ENCODE measurements at places on chromosomes 12 and 14.
A peak's percentile ranks its signal among the peaks of the same experiment; 100 is the strongest.

GRCh38 chr14:99793213-99794150, at the start of gene EML1:
TSS of gene EML1 (plus strand) at chr14:99793413. CDS start at chr14:99793477, 64 bp downstream.
- H3K27ac ChIP-seq: peak within 1 kb of the TSS; percentile 92
- H3K4me3 ChIP-seq: peak within 1 kb of the TSS; percentile 58
- H3K4me1 ChIP-seq: peaks cover 12% of the 10 kb centered on the region
- H3K27me3 ChIP-seq: no peaks in the 10 kb centered on the region
- DNase-seq: peak; percentile 83
- no peaks in the 10 kb centered on the region for H3K36me3 ChIP-seq

GRCh38 chr12:13961971-13962370, 19.4 kb downstream of the GRIN2B start:
- H3K27ac ChIP-seq: no peak overlapping the region
- H3K4me3 ChIP-seq: no peak overlapping the region
- no peaks in the 10 kb centered on the region for H3K27me3 ChIP-seq
- H3K36me3 ChIP-seq: no peaks in the 10 kb centered on the region
- no peaks in the 10 kb centered on the region for H3K4me1 ChIP-seq

- no peaks in the 10 kb centered on the region for H3K36me3 ChIP-seq
- no peaks in the 10 kb centered on the region for H3K27me3 ChIP-seq
- H3K4me1 ChIP-seq: peaks cover 18% of the 10 kb centered on the region
- DNase-seq: peak; percentile 35
- no peak overlapping the region for H3K4me3 ChIP-seq
Observed at GRCh38 chr14:37544407-37544806, 50.6 kb downstream of the FOXA1 start.

- H3K4me1 ChIP-seq: no peaks in the 10 kb centered on the region
- DNase-seq: no peak
- no peaks in the 10 kb centered on the region for H3K27me3 ChIP-seq
- no peaks in the 10 kb centered on the region for H3K36me3 ChIP-seq
Observed at GRCh38 chr14:67999290-67999689, 179.7 kb downstream of the RAD51B start.

- no peak overlapping the region for H3K4me3 ChIP-seq
- H3K27me3 ChIP-seq: no peaks in the 10 kb centered on the region
- DNase-seq: no peak
- no peak overlapping the region for H3K27ac ChIP-seq
- no peaks in the 10 kb centered on the region for H3K4me1 ChIP-seq
Observed at GRCh38 chr12:113318900-113319628, 15.8 kb downstream of the SLC8B1 start.

DNA sequence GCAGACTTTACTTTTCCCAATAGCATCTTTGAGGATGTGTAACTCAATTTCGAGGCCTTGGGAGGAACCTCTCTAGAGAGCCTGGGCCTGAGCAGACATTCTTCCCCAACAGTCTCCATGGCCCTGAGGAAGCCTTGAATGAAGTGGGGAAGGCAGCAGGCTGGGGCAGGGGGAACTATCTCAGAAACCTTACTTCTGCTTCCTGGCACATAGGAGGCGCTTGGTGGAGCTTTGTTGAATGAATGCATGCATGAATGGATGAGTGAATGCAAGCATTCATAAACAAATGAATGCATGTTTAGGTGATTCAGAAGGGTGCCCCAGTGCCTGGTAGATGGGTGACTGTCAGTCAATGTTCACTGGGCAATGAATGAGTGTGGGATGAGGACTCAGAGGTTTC, 58.3 kb downstream of the GALNT16 start:
- H3K27ac ChIP-seq: no peak overlapping the region
- H3K4me3 ChIP-seq: no peak overlapping the region
- peaks cover 14% of the 10 kb centered on the region for H3K4me1 ChIP-seq
- no peaks in the 10 kb centered on the region for H3K27me3 ChIP-seq
- no peaks in the 10 kb centered on the region for H3K36me3 ChIP-seq
